ENCODE measurements at places on chromosomes 5 and 9. TPM values are rescaled to one million over a fixed set of nuclear protein-coding genes. Genes with fewer than 3 reads are reported as not detected.

Gene SAXO1
- total RNA-seq = 0.10 TPM

Gene EFCAB9
- not detected for total RNA-seq

Gene SLC34A3
- not detected for total RNA-seq

Gene GLDC
- 20.3 TPM for total RNA-seq

Gene ZNF366
- total RNA-seq = 3.6 TPM

Gene RRAGA
- total RNA-seq = 67.1 TPM

Gene REEP2
- 48.1 TPM for total RNA-seq

Gene PAEP
- 0.55 TPM for total RNA-seq

Gene COQ4
- 20.6 TPM for total RNA-seq

Gene BARHL1
- not detected for total RNA-seq

Gene DDX31
- 10.5 TPM for total RNA-seq

Gene FABP6
- 2.8 TPM for total RNA-seq

Gene EFNA5
- 11.7 TPM for total RNA-seq

Gene FAM151B
- total RNA-seq = 9.3 TPM

Gene IZUMO3
- not detected for total RNA-seq

Gene FOXI1
- total RNA-seq = not detected

Data from spinal cord (tissue), 10 donors.